Heart left ventricle (tissue), 16 donors: ENCODE measurements at places on chromosomes 7 and 10. TPM values are rescaled to one million over a fixed set of nuclear protein-coding genes. Genes with fewer than 3 reads are reported as not detected.

Gene SSBP1
- 104 TPM for total RNA-seq

Gene GRB10
- total RNA-seq = 28.0 TPM

DNA sequence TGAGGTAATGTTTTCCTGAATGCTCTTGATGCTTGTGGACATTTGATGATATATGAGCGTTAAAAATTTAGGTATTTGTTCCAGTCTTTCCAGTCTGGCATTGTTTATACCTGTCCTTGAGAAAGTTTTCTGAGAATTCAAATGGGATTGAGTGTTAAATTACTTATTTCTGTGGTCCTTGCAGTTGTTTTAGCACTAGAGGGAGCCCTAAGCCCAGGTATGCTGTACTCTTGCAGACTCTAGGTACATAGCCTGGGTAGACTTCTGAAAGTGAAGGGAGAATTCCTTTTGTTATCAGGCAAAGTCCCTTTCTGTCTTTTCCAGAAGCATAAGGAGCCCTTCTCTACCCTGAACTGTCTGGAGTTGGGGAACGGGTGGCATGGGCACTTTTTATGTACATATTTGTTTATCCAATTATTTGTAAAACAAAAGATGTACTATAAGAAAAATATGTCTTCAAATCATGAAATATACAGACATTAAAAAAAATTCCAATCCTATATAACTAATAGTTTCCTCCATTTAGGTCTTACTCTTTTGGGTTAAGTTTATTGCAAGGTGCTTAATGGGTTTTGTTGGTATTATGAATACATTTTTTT lies 262.1 kb downstream of the ATRNL1 start:
- no peak for DNase-seq

Gene PCBD1
- 189 TPM for total RNA-seq

GRCh38 chr7:4225881-4226523 lies 456.1 kb upstream of the FOXK1 start:
- DNase-seq = no peak

DNA sequence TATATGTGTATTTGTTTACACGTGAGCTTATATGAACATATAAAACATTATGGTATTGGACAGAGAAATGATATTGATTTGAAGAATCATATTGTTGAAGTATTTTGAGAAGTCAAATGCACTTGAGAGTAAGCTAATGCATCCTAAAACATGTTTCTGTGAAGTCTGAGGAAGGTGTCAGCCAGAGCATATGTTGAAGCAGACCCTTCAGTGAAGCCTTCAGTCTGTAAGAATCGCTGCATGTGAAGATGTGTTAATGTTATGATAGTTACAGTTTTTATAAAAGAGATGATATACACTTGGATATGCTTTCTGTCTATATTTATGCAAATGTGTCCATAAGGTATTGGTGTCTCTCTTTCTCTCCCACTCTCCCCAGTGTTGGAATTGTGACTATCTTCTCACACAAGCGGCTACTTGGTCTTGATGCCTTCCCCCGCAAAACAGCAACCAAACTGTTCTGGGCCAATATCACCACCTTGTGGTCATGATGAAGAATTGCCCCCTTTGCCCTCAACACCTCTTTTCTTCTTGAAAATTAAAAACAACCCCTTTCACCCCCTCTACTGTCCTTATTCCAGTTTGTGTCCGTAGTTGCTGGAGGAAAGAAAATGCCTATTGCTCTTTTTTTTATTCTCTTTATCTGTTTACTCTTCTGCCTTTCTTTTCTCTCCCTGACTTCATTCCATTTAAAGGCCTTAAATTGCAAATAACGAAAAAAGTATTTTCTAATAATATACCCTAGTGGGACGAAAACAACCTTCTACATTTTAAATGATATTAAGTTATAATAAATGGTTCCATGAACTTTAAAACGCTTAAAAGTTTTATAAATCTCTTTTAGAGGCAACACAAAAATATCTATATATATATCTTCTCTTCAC lies 64.9 kb downstream of the IKZF1 start:
- no peak for DNase-seq

- DNase-seq = no peak
Measured at GRCh38 chr10:28686835-28687682, 9.7 kb downstream of the BAMBI start.

Gene PIK3CG
- 2.5 TPM for total RNA-seq

GRCh38 chr7:142714375-142714774 lies 34.9 kb upstream of the PRSS1 start:
- no peak for DNase-seq
